Lung (tissue), 17 donors: ENCODE measurements at places on chromosomes 6 and 20. TPM values are rescaled to one million over a fixed set of nuclear protein-coding genes. Genes with fewer than 3 reads are reported as not detected.

GRCh38 chr6:53464483-53464882, 80.4 kb downstream of the GCLC start:
- no peaks in the 10 kb centered on the region for H3K27me3 ChIP-seq
- H3K27ac ChIP-seq = peak overlapping the region; percentile 5
- H3K4me3 ChIP-seq = no peak overlapping the region
- no peak for DNase-seq
- H3K4me1 ChIP-seq = peaks cover 11% of the 10 kb centered on the region
- H3K36me3 ChIP-seq = no peaks in the 10 kb centered on the region

- DNase-seq = no peak
- no peaks in the 10 kb centered on the region for H3K27me3 ChIP-seq
- no peaks in the 10 kb centered on the region for H3K36me3 ChIP-seq
Observed at GRCh38 chr20:10129749-10130148, 88.9 kb upstream of the SNAP25 start.

DNA sequence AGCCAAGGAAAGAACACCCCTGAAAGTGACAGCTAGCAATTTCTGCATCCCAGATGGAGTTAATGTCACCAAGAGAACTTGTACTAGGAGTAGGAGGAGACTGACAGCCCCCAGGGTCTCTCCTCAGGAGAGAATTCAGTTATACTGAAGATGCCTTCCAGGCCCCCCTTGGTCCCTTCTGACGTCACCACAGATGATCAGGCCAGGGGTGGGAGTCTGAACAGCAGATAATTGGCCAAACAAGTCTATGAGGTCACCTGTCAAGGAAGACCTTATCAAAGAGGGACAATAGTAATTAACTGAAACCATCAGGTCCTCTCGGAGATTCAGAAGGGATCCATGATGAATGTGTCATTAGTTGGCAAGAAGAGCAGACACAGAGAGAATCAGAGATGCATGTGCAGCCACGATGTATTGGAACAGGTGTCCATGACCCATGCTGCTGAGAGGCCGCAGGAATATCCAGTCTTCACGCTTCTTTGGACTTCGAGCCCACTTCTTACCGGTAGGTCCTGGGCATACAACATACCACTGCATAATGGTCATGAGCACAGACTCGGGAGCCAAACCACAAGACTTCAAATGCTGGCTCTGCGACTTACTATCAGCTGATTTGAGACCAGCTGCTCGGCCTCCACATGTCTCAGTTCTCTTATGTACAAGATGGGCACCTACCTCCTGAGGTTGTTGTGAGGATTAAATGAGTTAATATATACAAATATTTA, 10.2 kb downstream of the TRIM10 start:
- peaks cover 2% of the 10 kb centered on the region for H3K27me3 ChIP-seq
- no peaks in the 10 kb centered on the region for H3K36me3 ChIP-seq
- no peaks in the 10 kb centered on the region for H3K4me1 ChIP-seq
- no peak overlapping the region for H3K27ac ChIP-seq

DNA sequence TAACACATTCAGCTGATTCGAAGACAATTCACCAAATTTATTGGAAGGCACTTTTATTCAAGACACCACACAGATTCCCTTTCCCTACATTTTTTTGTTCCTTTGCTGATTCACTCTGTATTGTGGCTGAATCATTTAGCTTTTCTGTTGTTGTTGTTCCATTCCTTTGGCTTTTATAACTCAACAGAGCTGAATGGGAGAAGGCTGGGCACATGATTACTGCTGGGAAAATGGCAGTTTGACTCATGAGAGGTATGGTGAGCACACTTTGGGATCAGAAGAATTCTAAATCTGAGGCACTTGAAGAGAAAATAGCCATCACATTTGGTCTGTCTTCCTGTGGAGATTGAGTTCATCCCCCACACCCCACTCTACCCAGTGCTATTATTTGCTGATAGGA, 15.7 kb upstream of the SAYSD1 start:
- no peaks in the 10 kb centered on the region for H3K36me3 ChIP-seq
- no peak overlapping the region for H3K27ac ChIP-seq
- no peak overlapping the region for H3K4me3 ChIP-seq
- no peaks in the 10 kb centered on the region for H3K4me1 ChIP-seq

DNA sequence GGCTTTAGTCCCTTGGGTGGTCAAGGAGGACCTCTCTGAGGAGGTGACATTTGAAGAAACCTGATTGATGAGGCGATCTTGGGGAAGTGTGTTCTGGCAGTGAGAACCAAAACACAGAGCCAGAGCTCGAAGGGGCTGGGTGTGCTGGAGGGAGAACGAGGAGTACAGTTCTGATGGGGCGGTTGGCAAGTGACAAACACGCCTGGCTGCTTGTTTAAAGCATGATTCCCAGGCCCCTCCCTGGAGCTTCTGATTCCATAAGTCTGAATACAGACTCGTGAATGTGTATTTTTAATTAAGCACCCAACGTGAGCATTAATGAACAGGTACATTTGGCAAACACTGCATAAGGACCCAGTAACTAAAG, 886 bp upstream of the NFATC2 start:
- DNase-seq = peak; percentile 8
- peaks cover 5% of the 10 kb centered on the region for H3K4me1 ChIP-seq
- H3K4me3 ChIP-seq = no peak overlapping the region
- no peak overlapping the region for H3K27ac ChIP-seq
- no peaks in the 10 kb centered on the region for H3K27me3 ChIP-seq
- H3K36me3 ChIP-seq = no peaks in the 10 kb centered on the region

DNA sequence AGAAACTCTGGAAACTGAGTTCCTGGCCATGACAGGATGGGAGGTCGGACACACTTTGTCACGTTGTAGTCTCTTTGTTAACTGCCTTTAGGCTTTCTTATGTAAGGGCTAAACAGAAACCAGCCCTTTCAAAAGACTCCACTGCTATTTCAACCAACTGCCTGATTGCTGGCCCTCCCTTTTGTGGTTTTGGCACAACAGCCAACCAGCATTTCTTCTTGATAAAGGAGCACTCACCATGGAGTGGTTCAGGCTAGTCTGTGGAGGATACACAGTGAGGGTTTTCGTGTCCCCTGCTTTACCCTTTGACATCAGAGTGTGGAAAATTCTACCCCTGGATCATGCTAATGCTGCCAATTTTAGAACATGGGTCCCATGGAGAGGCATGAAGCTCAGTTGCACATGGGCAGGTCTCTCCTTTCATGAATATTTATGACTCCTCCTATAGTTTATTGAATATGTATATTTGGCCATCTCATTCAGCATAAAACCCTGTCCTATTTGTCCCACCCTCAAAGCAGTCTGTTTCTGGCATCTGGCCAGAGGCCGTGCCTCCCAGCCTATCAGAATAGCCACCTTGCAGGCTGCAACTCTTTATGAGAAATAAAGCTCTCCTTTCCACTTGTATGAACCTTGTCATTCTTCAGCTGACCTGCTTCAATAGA, 148.3 kb downstream of the HS3ST5 start:
- no peaks in the 10 kb centered on the region for H3K4me1 ChIP-seq
- H3K4me3 ChIP-seq = no peak overlapping the region
- peak; percentile 18 for DNase-seq
- peak overlapping the region; percentile 35 for H3K27ac ChIP-seq
- H3K36me3 ChIP-seq = no peaks in the 10 kb centered on the region

DNA sequence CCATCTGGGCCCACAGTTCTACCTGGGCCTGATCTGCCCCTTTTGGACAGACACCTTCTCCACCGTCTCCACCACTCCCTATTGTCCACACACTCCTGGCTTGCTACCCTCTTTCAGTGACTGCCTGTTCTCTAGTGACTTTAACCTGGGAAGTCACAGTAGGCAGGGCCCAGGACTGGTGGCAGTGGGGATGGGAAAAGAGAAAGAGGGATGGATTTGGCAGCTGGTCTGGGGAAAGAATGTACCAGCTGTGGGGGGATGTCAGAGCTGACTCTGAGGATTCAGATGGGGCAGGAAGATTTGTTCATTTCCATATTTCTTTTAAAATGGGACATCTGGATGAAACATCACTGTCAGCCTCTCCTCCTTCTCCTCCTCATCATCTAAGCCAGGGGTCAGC, 85.5 kb downstream of the SULF2 start:
- H3K27ac ChIP-seq = no peak overlapping the region
- DNase-seq = no peak
- no peak overlapping the region for H3K4me3 ChIP-seq
- H3K36me3 ChIP-seq = no peaks in the 10 kb centered on the region

DNA sequence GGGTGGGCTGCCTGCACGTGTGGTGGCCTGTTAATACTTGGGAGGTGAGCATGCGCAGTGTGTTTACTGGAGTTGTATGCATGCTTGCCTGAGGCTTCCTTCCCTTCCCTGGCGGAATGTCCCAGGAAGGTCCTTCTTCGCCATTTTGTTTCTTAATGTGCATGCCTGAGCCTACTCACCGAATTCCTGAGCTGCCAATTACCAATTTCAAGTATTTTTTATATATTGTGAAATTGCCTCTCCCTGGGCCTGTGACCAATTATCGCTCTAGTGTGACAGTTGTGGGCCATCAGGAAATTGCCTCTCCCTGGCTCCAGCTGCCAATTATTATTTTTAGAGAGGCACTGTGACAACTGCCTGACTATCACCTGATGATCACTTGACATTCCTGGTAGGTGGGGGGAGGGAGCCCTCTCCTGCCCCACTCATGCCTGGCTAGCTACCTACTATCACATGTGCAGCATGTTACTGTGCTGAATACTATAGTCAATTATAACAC, 70.0 kb downstream of the FAM50B start:
- no peak for DNase-seq
- H3K4me1 ChIP-seq = no peaks in the 10 kb centered on the region
- no peaks in the 10 kb centered on the region for H3K27me3 ChIP-seq
- no peak overlapping the region for H3K4me3 ChIP-seq

GRCh38 chr20:22490287-22491193, 93.8 kb downstream of the FOXA2 start:
- no peaks in the 10 kb centered on the region for H3K36me3 ChIP-seq
- H3K27me3 ChIP-seq = no peaks in the 10 kb centered on the region
- peak; percentile 85 for DNase-seq
- no peak overlapping the region for H3K4me3 ChIP-seq
- peaks cover 11% of the 10 kb centered on the region for H3K4me1 ChIP-seq

- H3K36me3 ChIP-seq = no peaks in the 10 kb centered on the region
- H3K27ac ChIP-seq = no peak overlapping the region
- H3K27me3 ChIP-seq = peaks cover 4% of the 10 kb centered on the region
- H3K4me1 ChIP-seq = peaks cover 3% of the 10 kb centered on the region
Observed at GRCh38 chr20:22908437-22908836, 126.7 kb upstream of the SSTR4 start.

GRCh38 chr6:5997420-5997987, 9.2 kb downstream of the NRN1 start:
- H3K4me1 ChIP-seq = peaks cover 19% of the 10 kb centered on the region
- no peaks in the 10 kb centered on the region for H3K36me3 ChIP-seq
- H3K4me3 ChIP-seq = no peak overlapping the region
- peaks cover 92% of the 10 kb centered on the region for H3K27me3 ChIP-seq
- peak overlapping the region; percentile 34 for H3K27ac ChIP-seq
- peak; percentile 44 for DNase-seq

GRCh38 chr6:61538801-61539200, 747.2 kb downstream of the KHDRBS2 start:
- no peak for DNase-seq
- no peaks in the 10 kb centered on the region for H3K36me3 ChIP-seq
- H3K27me3 ChIP-seq = no peaks in the 10 kb centered on the region
- no peak overlapping the region for H3K27ac ChIP-seq

- no peaks in the 10 kb centered on the region for H3K4me1 ChIP-seq
- H3K36me3 ChIP-seq = no peaks in the 10 kb centered on the region
- no peak overlapping the region for H3K27ac ChIP-seq
- no peak for DNase-seq
- no peak overlapping the region for H3K4me3 ChIP-seq
- H3K27me3 ChIP-seq = no peaks in the 10 kb centered on the region
Observed at GRCh38 chr6:142236691-142237090, 65.1 kb upstream of the ADGRG6 start.

GRCh38 chr6:9204171-9204570, 768.8 kb upstream of the SLC35B3 start:
- H3K36me3 ChIP-seq = no peaks in the 10 kb centered on the region
- H3K4me1 ChIP-seq = no peaks in the 10 kb centered on the region
- no peaks in the 10 kb centered on the region for H3K27me3 ChIP-seq
- DNase-seq = no peak
- no peak overlapping the region for H3K27ac ChIP-seq
- H3K4me3 ChIP-seq = no peak overlapping the region

GRCh38 chr6:12543953-12544352, 172.6 kb upstream of the PHACTR1 start:
- no peaks in the 10 kb centered on the region for H3K4me1 ChIP-seq
- no peaks in the 10 kb centered on the region for H3K36me3 ChIP-seq
- peak; percentile 68 for DNase-seq
- no peak overlapping the region for H3K27ac ChIP-seq
- H3K4me3 ChIP-seq = no peak overlapping the region

- no peak overlapping the region for H3K4me3 ChIP-seq
- H3K4me1 ChIP-seq = peaks cover 19% of the 10 kb centered on the region
- DNase-seq = no peak
- H3K36me3 ChIP-seq = no peaks in the 10 kb centered on the region
Observed at GRCh38 chr6:13431861-13432465, 55.4 kb downstream of the GFOD1 start.

- no peak overlapping the region for H3K4me3 ChIP-seq
- no peak for DNase-seq
- H3K36me3 ChIP-seq = no peaks in the 10 kb centered on the region
- no peak overlapping the region for H3K27ac ChIP-seq
Observed at GRCh38 chr6:27281105-27281539, 31.0 kb downstream of the POM121L2 start.

DNA sequence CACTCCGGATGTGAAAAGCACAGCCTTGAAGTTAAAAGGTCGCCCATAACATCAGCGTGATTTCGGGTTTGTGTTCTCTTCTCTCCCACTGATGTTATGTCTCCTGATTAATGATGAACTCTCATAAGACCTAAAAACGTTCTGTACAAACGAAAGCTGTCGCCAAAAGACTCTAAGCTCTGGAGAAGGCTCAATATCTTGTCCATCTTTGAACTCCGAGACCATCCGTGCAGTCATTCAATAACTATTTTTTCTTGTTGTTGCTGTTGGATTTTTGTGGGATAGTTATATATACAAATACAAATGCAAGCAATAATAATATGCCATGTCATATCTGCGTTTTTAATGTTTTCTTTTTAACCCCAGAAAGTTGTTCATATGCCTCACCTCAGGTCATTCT, 291.8 kb upstream of the MARCKS start:
- no peaks in the 10 kb centered on the region for H3K27me3 ChIP-seq
- no peak for DNase-seq
- H3K4me1 ChIP-seq = peaks cover 3% of the 10 kb centered on the region
- H3K36me3 ChIP-seq = no peaks in the 10 kb centered on the region
- no peak overlapping the region for H3K27ac ChIP-seq
- no peak overlapping the region for H3K4me3 ChIP-seq

GRCh38 chr20:39941245-39941644, 747.8 kb downstream of the MAFB start:
- H3K27me3 ChIP-seq = no peaks in the 10 kb centered on the region
- H3K4me3 ChIP-seq = no peak overlapping the region
- no peaks in the 10 kb centered on the region for H3K4me1 ChIP-seq
- H3K27ac ChIP-seq = no peak overlapping the region

The DDRGK1 gene
- 95.1 TPM for total RNA-seq

The ADAT2 gene
- 7.1 TPM for total RNA-seq

The CENPW gene
- 5.0 TPM for total RNA-seq

The SLC22A7 gene
- not detected for total RNA-seq

The ACSS1 gene
- total RNA-seq = 38.9 TPM

The HINT3 gene
- total RNA-seq = 22.3 TPM

The CPXM1 gene
- 5.1 TPM for total RNA-seq

The ACOT13 gene
- total RNA-seq = 4.7 TPM

The RIMS1 gene
- total RNA-seq = 2.9 TPM

The OR12D3 gene
- total RNA-seq = not detected

The CCN5 gene
- total RNA-seq = 0.23 TPM

The SLC44A4 gene
- 121 TPM for total RNA-seq

The DNMT3B gene
- total RNA-seq = 3.1 TPM
